ENCODE measurements at places on chromosomes 2 and 18. TPM values are rescaled to one million over a fixed set of nuclear protein-coding genes. Genes with fewer than 3 reads are reported as not detected.

GRCh38 chr18:76808561-76808960 is 13.8 kb upstream of the ZNF236 start:
- no peak for DNase-seq
- peaks cover 4% of the 10 kb centered on the region for H3K27me3 ChIP-seq
- peaks cover 5% of the 10 kb centered on the region for H3K4me1 ChIP-seq
- H3K36me3 ChIP-seq, result peaks cover 4% of the 10 kb centered on the region
- H3K27ac ChIP-seq, result no peak overlapping the region
- no peak overlapping the region for H3K4me3 ChIP-seq

DNA sequence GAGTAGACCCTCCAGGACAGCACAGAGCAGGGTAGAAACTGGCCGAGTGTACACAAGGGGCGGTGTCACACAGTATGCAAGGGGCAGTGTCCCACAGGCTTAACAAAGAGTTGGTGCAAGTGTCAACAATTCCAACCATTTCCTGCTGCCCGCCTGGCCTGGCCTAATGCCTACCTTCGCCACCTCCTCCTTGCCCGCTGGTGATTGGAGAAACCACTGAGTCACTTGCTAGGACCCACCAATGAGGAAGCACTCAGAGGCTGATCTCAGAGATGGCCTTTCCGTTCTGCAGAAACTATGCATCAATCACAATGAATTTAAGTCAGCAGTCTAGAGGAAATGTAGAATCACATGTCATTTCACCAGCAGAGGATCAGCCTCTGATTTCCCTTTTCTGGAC is 263.3 kb upstream of the PKDCC start:
- H3K36me3 ChIP-seq, result no peaks in the 10 kb centered on the region
- no peaks in the 10 kb centered on the region for H3K4me1 ChIP-seq
- no peaks in the 10 kb centered on the region for H3K27me3 ChIP-seq
- no peak overlapping the region for H3K27ac ChIP-seq
- no peak for DNase-seq
- no peak overlapping the region for H3K4me3 ChIP-seq

DNA sequence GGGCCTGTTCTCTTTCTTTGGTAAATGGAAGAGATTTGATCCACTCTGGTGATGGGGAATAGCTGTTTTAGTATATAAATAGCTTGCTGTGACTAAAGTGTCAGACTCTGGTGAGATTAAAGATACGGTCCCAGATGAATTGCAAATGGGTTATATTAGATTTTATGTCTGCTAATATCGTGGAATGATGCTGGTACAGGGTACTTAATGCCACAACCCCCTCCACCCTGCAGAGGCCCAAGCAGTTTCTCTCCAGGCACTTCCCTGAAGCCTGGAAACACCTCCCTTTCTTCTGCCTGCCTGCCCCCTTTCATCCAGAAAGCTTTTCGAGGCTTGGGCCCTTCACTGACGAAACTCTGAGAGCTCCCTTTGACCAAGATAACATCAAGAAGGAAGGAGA is 21.4 kb upstream of the RFX8 start:
- DNase-seq, result no peak
- H3K27me3 ChIP-seq, result peaks cover 3% of the 10 kb centered on the region
- H3K4me1 ChIP-seq, result peaks cover 5% of the 10 kb centered on the region
- H3K36me3 ChIP-seq, result no peaks in the 10 kb centered on the region
- no peak overlapping the region for H3K27ac ChIP-seq
- no peak overlapping the region for H3K4me3 ChIP-seq

DNA sequence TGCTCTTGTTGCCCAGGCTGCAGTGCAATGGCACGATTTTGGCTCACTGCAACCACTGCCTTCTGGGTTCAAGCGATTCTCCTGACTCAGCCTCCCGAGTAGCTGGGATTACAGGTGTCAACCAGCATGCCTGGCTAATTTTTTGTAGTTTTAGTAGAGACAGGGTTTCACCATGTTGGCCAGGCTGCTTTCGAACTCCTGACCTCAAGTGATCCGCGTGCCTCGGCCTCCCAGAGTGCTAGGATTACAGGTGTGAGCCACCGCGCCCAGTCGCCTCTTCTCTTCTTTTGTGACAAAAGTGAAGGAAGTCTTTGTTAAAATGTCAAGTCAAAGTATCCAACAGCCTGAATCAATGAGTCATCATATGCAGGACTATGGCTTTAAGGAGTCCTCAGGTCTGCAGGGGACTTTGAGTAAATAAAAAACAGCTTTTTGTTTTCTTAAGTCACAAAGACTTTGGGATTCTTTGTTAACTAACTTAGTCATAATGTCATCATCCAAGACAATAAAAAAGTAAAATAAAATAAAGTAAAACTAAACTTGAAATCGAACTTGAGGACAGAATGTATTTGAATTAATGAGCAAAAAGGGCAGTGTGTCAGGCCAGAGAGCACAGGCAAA is 1153.2 kb downstream of the SUCLG1 start:
- no peaks in the 10 kb centered on the region for H3K36me3 ChIP-seq
- H3K4me1 ChIP-seq, result no peaks in the 10 kb centered on the region
- DNase-seq, result no peak
- no peak overlapping the region for H3K27ac ChIP-seq

DNA sequence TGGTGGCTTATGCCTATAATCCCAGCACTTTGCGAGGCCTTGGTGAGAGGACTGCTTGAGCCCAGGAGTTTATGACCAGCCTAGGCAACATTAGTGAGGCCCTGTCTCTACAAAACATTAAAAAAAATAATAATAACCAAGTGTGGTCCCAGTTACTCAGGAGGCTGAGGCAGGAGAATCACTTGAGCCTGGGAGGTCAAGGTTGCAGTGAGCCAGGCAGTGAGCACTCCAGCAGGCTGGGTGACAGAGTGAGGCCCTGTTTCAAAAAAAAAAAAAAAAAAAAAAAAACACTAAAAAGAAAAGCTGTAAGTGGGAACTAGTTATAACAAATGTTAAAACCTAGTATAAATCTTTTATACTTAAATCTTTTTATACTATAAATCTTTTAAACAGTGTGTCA is 146.2 kb upstream of the ITGA4 start:
- H3K27me3 ChIP-seq, result peaks cover 2% of the 10 kb centered on the region
- DNase-seq, result no peak
- H3K27ac ChIP-seq, result no peak overlapping the region
- H3K36me3 ChIP-seq, result no peaks in the 10 kb centered on the region

GRCh38 chr18:28359176-28359575 is 182.2 kb upstream of the CDH2 start:
- no peak overlapping the region for H3K27ac ChIP-seq
- no peaks in the 10 kb centered on the region for H3K27me3 ChIP-seq
- H3K36me3 ChIP-seq, result no peaks in the 10 kb centered on the region
- peaks cover 4% of the 10 kb centered on the region for H3K4me1 ChIP-seq
- H3K4me3 ChIP-seq, result no peak overlapping the region
- DNase-seq, result no peak

DNA sequence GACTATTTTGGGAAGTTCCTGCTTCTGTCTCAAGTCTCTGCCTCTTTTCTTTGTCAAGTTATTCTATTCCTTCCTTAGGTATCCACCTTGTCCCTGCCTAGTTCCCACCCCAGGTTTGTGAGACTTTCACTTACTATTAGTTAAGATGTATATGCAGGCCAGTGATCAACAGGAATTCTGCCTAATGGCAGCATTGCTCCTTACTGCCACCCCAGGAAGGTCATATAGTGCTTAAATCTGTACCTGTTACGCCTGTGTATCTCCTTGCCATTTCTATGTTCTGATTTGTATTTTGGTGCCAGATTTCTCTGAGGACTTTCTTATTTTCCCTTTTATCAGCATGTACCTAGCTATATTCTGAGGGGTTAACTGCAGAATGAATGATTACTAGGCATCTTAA is 746.0 kb upstream of the TMEFF2 start:
- no peak overlapping the region for H3K4me3 ChIP-seq
- peaks cover 1% of the 10 kb centered on the region for H3K27me3 ChIP-seq
- no peaks in the 10 kb centered on the region for H3K4me1 ChIP-seq
- no peak for DNase-seq

GRCh38 chr2:86557836-86558235 is 5.4 kb downstream of the CHMP3 start:
- H3K36me3 ChIP-seq, result peaks cover 4% of the 10 kb centered on the region
- no peak overlapping the region for H3K27ac ChIP-seq
- H3K27me3 ChIP-seq, result peaks cover 6% of the 10 kb centered on the region
- no peak overlapping the region for H3K4me3 ChIP-seq

DNA sequence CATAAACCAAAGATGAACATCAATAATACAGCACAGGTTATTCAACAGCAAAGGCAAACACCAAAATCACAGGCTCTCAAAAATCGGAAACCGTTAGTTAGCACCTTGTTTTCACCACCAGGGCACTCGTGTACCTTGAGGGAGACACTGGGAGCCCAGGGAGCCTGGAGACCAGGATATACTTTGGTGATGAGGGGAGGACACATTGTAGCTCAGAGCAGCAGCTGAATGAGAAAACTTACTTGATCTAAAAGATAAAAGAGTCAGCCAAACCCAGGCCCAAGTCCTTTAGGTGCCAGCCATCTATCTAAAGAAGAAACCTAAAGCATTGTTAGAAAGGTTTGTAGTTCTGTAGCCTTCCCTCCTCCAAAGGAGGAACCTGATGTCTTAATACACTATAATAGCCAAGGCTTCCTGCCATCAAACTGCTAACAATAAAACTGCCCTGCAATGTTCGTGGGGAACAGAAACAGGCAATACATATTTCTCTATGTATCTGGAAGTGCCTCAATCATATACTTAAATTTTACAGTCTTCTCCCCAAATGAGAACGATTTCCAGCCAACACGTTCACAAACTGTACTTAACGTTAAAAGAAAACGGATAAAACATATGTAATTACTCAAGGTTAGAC is 19.3 kb downstream of the BCL11A start:
- no peak overlapping the region for H3K27ac ChIP-seq
- H3K4me3 ChIP-seq, result no peak overlapping the region
- DNase-seq, result no peak
- no peaks in the 10 kb centered on the region for H3K36me3 ChIP-seq
- peaks cover 6% of the 10 kb centered on the region for H3K27me3 ChIP-seq

- H3K36me3 ChIP-seq, result peaks cover 5% of the 10 kb centered on the region
- H3K27ac ChIP-seq, result no peak overlapping the region
- peak; percentile 18 for DNase-seq
- H3K4me1 ChIP-seq, result peaks cover 31% of the 10 kb centered on the region
These were observed 229.4 kb downstream of the HAUS1 start for GRCh38 chr18:46333431-46334135.

- peaks cover 9% of the 10 kb centered on the region for H3K27me3 ChIP-seq
- no peak overlapping the region for H3K27ac ChIP-seq
- H3K4me1 ChIP-seq, result peaks cover 9% of the 10 kb centered on the region
- H3K4me3 ChIP-seq, result no peak overlapping the region
These were observed 148.1 kb downstream of the TMEM163 start for GRCh38 chr2:134570676-134571075.

DNA sequence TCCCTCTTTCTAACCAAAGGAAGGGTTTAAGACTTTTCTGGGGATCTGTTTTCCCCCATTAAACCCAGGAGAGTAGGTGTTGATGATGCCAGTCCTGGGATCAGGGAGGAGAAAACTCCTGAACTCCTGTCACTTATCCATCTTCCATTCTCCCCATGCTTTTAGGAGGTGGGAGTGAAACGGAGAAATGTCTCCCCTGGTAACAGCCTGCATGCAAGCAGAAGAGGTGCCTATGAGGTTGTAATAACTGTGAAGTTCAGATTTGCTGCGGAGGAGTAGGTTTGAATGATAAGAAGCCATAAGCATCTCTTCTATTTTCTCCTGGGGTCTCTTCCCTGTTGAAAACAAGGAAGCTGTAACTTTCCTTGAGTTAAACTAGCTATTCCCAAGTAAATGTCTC is 150.8 kb downstream of the SLC4A3 start:
- H3K36me3 ChIP-seq, result no peaks in the 10 kb centered on the region
- H3K27ac ChIP-seq, result no peak overlapping the region
- H3K4me3 ChIP-seq, result no peak overlapping the region

GRCh38 chr2:146806364-146807005 is 1038.3 kb upstream of the ACVR2A start:
- no peaks in the 10 kb centered on the region for H3K27me3 ChIP-seq
- no peak for DNase-seq
- H3K27ac ChIP-seq, result no peak overlapping the region
- H3K4me1 ChIP-seq, result peaks cover 3% of the 10 kb centered on the region
- no peaks in the 10 kb centered on the region for H3K36me3 ChIP-seq

Gene SIX2
- total RNA-seq, result 2.0 TPM

Gene C2orf15
- total RNA-seq, result 0.26 TPM

Gene MARCHF4
- 0.46 TPM for total RNA-seq

Gene PIEZO2
- 8.4 TPM for total RNA-seq

Gene TMEM37
- 11.4 TPM for total RNA-seq

Gene SOWAHC
- total RNA-seq, result 2.2 TPM

Gene DNAJC10
- 158 TPM for total RNA-seq

Gene FBLN7
- total RNA-seq, result 0.36 TPM

Data from endothelial cell (in vitro differentiated cells).